Omental fat pad (tissue), 4 donors: ENCODE measurements at places on chromosomes 6 and 20.

GRCh38 chr6:137086031-137086430, 41.3 kb upstream of the IL20RA start:
- DNase-seq: no peak

DNA sequence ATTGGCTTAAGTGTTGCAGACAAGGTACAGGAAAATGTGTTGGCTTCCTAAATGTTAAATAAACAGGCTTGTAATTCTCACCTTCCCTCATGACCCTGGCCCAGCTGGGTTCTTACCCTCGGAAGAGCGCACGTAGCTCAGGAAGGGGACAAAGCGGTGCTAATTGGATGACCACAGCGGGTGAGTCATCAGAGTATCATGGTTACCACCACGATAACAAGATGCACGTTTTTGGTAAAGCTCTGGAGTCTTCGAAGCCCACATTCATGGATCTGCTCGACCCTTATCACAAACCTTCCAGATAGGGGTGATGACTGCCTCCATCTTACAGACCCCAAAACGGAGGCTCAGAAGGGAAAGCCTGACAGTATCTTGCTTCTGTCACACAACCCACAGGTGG, 32.8 kb downstream of the APCDD1L start:
- no peak for DNase-seq

GRCh38 chr20:40646813-40647212, 42.2 kb downstream of the MAFB start:
- no peak for DNase-seq

- DNase-seq: no peak
Measured at GRCh38 chr20:62535964-62536363, 60.2 kb upstream of the GATA5 start.

- DNase-seq: no peak
Measured at GRCh38 chr6:109255946-109256640, 126.2 kb downstream of the CD164 start.

GRCh38 chr6:33313709-33314514, at the start of gene TAPBP:
Gene TAPBP, minus strand, starts transcription at chr6:33314078. Its CDS starts 37 bp downstream, at chr6:33314041.
- peak; percentile 59 for DNase-seq

GRCh38 chr20:10848810-10849370, 175.1 kb upstream of the JAG1 start:
- no peak for DNase-seq

- no peak for DNase-seq
Measured at GRCh38 chr20:63956664-63957003, 418 bp upstream of the UCKL1 start.

DNA sequence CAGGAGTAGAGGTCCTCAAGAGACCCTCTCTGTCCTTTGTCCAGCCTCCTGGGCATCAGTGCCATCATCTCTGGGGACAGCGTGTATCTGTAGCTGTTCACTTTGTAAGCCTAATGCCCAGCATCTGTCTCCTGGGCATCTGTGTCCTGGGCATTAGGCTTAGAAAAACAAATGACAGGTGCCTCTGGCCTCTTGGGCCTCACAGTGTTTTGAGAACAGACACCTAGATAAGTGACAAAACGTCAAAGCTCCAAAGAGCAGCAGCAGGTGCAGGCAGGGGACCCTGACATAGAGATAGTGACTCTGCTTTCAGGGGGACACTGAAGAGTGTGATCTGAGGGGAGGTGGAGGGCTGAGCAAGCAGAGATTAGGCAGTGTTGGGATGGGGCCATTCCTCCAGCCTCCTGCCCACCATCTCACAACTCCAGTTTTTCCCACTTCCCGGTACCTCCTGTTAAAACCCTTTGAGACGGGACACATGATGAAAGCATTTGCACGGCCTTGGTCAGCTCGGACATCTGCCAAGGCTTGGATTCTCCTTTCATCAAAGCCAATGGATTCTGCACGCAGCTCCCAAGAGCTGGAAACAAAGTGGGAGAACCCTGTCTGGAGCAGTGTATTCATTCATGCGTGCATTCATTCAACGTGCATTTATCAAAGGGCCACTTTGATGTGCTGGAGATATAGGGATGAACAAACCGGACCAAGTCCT, 55.5 kb upstream of the CD93 start:
- peak; percentile 21 for DNase-seq

DNA sequence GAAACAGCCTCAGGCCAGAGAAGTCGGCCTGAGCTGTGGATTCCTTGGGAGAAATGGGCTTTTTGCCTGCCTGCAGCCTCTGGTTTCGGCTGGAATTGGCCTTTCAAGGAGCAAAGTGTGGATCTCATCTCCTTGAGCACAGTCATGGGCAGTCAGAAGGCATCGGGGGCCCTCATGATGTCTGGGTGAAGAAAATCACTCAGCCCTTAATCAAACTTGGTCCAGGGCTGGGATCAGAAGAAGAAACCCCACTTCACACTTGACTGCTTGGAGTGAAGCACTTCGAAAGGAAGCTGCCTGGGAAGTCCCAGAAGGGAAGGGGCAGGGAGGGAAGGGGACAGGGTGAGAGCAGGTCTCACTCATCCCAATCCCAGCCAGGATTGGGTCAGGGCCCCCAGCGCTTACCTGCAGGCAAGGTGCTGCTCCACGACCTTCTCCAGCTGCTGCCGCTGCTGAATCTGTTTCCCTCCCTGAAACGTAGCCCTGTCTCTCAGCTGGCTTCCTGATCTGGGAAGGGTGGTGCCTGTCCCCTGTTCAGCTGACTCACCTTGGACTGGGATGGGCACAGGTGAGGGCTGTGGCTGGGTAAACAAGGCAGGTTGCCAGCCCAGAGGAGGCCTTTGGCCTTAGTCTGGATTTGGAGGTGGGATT, at the start of gene SDCBP2:
Gene SDCBP2, minus strand, starts transcription at position 460 of the 651 bp plus-strand sequence. CDS start 8,723 bp downstream, outside the sequence.
- DNase-seq: peak; percentile 22

GRCh38 chr20:45429618-45430017, 13.7 kb downstream of the PIGT start:
- DNase-seq: no peak

DNA sequence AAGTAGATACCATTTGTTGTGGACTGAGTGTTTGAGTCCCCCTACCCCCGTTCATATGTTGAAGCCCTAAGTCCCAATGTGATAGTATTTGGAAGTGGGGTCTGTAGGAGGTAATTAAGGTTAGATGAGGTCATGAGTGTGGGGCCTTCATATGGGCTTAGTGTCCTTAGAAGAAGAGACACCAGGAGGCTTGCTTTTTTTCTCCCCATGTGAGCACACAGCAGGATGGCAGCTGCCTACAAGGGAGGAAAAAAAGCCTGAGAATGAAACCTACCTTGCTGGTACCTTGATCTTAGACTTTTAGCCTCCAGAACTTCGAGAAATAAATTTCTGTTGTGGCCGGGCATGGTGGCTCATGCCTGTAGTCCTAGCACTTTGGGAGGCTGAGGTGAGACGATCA, 67.9 kb upstream of the TULP4 start:
- DNase-seq: no peak

DNA sequence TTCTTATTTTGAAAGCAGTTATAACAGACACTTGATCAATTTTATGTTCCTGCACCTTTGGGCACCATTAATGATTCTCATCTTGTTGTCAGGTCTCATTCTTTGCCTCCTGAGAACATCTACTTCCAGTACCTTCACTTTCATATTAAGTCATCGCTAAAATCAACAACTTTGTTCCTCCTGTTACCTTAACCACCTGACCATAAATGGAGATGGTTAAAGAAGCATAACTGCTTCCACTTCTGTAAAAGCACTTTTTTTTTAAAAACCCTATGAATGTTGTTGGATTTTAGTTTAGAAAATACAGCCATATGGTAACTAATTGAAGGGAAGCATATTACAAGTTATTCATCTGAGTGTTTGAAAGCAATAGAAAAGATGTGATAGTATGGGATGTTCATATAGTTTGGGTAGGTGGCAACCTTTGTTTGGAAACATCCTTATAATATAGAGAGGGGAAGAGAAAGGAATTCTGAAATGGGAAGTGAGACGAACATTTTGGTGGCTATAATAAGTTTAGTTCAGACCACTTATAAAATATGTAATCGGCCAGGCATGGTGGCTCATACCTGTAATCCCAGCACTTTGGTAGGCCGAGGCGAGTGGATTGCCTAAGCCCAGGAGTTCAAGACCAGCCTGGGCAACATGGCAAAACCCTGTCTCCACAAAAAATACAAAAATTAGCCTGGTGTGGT, 53.9 kb downstream of the AFG1L start:
- no peak for DNase-seq

GRCh38 chr20:58148891-58149290, 79.6 kb downstream of the ANKRD60 start:
- no peak for DNase-seq

GRCh38 chr6:34315780-34316179, 67.0 kb upstream of the SMIM29 start:
- no peak for DNase-seq

DNA sequence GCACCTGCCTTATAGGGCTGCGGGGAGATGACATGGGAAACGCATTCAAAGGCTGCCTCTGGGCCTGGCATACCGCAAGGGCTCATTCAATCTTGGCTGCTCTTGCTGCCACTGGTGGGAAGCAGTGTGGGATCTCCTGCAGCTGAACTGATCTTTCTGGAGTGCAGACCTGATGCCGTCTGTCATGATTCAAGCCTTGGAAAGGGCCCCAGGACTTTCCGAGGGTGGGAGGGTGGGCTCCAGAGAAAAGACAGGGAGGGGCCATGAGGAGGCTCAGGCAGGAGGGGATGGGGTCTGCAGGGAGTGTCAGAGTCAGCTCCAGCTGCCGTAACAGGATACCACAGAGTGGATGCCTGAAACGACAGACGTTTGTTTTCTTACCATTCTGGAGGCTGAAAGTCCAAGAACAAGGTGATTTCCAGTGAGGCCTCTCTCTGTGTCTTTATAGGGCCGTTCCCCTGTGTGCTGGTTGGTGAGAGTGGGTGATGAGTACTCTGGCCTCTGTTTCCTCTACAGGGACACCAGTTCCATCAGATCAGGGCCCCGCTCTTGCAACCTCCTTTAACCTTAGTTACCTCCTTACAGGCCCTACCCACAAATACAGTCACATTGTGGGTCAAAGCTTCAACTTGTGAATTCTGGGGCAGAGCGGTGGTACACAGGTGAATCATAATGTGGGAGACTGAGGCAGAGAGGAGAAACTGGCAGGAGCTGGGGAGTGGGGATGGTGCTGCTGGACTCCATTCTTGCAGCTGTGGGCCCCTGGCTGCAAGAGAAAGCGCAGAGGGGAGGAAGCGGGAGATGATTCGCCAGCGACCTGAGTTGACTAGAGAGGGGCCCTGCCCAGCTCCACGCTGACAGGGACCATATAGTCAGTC, 148.4 kb downstream of the SYCP2 start:
- DNase-seq: no peak
